Effector memory CD4-positive, alpha-beta T cell (primary cell): ENCODE measurements at places on chromosomes 2 and 18.

GRCh38 chr18:66872277-66872676 is 268.4 kb upstream of the CDH19 start:
- DNase-seq = no peak

- DNase-seq = no peak
Observed at GRCh38 chr18:48479531-48479930, 59.3 kb upstream of the CTIF start.

DNA sequence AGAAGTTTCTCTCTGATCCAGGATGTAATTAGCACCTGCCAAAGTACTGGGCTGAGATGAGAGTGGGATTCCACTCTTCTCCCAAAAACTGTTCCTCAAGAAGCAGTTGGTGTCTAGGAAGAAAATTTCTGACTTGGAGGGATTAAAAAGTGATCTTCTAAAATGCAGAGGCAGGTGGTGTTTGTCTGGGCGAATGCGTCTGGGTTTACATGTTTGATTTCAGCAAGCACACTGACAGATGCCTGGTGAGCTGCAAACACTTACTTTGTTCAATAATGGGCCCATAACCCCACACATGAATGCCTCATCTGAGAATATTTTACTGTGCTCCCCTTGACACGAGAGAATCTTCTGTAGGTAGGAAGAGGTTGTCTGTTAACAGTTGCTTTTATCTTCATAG is 24.3 kb upstream of the KCNF1 start:
- no peak for DNase-seq

DNA sequence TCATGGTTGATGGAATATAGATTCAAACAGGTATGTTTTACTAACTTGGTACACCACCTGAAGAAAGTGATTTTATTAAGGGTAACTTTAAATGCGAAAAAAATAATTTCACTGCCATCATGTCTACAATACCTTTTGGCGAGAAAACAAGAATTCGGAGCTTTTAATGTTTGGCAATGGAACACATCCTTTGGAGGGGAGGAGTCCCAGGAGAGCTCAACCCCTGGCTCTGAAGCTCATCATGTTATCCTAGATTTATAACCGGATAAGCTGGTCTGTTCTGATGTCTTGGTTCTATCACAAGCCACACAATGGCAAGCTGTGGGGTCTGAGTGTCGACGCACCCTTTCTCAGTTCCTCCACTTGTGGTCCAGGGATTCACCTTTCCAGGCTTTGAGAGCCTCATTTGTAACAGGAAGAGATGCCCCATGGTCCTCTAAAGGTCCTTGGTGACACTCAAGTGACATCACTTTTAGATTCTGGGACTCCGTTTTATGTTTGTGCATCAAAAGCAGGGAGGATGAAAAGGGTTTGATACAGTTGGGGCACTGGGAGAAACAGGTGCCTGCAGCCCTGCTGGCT is 172.7 kb downstream of the BCL2 start:
- DNase-seq = no peak

GRCh38 chr2:39666491-39667101 is 879 bp downstream of the TMEM178A start:
- DNase-seq = no peak

GRCh38 chr18:49690312-49690711 is 123.0 kb downstream of the ACAA2 start:
- no peak for DNase-seq

GRCh38 chr2:228689053-228689452 is 507.6 kb upstream of the SPHKAP start:
- no peak for DNase-seq

DNA sequence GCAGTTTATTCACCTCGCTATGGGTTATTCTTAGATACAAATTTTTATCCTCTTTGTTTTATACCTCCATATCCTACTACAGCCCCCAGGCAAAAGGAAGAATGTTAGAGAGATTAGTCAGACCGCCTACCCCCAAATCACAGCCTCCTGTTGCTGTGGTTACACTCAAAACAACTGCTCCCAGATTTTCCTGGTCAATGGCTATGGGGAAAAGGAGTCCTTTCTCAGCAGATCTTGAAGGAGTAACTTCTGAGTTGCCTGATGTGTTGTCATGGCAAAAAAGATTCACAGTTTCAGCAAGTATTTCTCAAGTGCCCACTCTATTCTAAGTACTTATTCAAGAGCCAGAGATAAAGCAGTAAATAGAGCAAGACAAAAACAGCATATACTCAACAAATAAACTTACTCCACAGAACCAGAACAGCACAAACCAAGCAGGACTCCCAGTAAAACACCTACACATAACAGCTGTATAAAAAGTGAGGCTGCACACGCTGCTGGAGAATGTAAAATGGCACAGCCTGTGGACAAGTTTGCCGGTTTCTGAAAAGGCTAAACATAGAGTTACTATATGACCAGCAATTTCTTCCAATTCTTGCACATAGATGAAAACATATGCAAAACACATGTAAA is 104.8 kb downstream of the NOL10 start:
- no peak for DNase-seq

- DNase-seq = no peak
Observed at GRCh38 chr18:63603772-63604171, 16.6 kb downstream of the SERPINB13 start.

DNA sequence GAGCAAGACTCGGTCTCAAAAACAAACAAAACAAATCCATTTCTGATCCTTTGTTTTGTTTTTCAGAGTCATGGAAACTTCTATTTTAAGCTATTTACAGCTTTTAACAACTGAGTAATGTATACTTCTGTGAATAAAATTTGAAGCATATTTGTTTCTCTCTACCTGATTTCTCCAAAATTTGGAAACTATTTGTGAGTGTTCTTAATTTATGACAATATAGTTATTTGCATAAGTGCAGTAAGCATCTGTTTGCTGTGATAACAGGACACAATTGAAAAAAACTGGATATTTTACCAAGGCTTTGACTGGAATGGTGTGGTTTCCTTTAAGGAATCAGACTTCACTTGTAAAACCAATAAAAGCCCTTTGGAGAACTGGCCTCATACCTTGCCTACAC is 53.3 kb upstream of the GULP1 start:
- no peak for DNase-seq

DNA sequence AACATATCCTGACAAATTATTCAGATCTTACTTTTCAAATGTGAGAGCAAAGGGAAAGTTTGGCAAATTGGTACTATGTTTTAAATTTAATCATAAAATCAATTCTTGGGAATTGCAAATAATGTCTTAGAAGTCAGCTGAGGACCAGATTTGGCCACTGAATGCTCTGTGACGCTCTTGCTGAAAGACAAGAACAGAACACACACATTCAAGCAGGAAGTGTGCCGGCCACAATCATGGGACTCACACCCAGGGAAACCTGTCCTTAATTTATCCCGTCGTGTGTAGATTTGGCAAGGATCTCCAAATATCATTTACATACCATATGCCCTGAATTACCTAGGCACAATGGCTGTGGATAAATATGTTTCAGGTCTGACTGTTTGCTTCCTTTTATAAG is 253.1 kb downstream of the TCF4 start:
- no peak for DNase-seq

DNA sequence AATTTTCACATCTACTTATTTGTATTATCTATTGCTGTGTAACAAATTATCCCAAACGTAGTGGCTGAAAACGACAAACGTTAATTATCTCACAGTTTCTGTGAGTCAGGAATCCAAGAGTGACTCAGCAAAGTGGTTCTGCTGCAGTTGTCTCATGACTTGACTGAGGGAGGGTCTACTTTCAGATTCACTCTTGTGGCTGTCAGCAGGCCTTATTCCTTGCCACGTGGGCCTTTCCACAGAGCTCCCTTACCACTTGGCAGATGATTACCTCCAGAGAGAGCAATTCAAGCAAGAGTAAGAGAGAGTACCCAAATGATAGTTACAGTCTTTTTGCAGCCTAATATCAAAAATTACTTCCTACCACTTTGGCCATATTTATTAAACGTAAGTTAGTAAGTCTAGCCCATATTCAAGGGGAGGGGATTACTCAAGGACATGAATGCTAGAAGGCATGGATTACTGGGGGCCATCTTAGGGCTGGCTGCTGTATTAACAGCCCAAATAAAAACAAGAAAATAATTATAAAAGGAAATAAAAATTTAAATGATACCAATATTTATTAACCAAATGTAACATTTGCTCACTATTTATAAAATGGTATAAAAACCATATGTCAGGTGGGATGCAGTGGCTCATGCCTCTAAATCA is 48.7 kb upstream of the NBEAL1 start:
- DNase-seq = no peak

- DNase-seq = no peak
Observed at GRCh38 chr2:18907508-18907907, 318.1 kb upstream of the NT5C1B start.

- no peak for DNase-seq
Observed at GRCh38 chr2:230885463-230886130, 20.9 kb downstream of the ITM2C start.

GRCh38 chr2:31203916-31204315 is 13.4 kb downstream of the CAPN14 start:
- no peak for DNase-seq

- DNase-seq = no peak
Observed at GRCh38 chr2:118720866-118721265, 126.6 kb downstream of the EN1 start.

- DNase-seq = no peak
Observed at GRCh38 chr2:180709392-180710145, 270.8 kb upstream of the UBE2E3 start.

DNA sequence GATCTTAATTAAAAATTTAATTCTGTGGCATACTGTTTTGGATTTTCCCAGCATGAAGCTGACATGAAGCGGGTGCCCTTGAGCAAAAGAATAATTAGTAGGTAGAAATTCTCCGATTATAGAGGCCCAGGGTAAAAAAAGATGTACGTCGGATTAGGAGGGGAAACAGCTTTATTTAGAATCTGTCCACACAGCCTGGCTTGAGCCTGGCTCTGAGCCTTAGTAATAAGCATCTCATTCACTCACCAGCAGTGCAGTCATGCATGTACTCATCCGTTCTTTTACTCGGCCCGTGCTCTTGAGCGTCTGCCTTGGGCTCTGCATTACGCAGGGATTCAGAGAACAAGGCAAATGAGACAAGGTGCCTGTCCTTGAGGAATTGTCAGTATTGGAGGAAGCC is 219.3 kb downstream of the AGAP1 start:
- no peak for DNase-seq

DNA sequence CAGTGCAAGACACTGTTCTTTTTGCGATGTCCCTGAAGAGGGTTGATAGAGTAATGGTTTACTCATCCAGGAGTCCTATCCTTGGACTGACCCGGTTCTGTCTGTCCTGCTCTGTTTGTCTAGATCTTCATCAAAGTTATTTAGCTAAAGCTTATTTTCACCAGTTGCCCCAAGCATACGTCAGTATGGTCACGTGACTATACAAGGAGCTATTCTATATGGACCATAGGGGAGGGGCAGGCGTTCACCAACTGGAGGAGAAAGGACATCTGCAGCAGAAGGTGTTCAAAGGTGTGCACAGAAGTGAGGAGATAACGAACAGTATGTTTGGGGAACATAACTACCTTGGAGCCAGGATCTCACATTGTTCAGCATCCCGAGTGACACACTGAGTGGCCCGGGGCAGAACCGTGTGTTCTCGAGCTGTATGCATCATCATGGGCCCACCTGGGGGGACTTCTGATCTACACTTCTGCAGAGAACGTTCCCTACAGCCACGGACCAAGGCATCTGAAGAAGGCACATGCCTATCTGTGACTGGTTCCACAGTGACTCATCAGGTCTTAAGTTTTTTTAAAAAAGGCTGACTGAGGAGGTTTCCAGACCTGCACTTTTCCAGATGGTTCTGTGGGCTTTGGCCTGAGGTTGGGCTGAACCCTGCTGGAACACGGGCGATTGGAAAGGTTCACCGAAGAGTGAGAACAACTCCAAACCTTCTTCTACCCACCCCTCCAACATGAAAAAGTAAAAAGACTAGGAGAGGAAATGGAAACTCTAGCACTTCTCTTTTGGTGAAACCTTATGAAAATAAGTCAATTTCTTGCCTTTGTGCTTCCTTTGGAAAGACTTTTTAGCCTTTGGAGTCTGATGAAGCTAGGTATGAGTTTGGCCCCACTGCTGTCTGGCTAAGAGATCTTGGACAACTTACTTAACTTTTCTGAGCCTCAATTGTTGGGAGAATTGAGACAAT is 68.6 kb upstream of the YWHAQ start:
- DNase-seq = no peak

GRCh38 chr2:179106342-179106675 is 56.4 kb upstream of the CCDC141 start:
- no peak for DNase-seq

DNA sequence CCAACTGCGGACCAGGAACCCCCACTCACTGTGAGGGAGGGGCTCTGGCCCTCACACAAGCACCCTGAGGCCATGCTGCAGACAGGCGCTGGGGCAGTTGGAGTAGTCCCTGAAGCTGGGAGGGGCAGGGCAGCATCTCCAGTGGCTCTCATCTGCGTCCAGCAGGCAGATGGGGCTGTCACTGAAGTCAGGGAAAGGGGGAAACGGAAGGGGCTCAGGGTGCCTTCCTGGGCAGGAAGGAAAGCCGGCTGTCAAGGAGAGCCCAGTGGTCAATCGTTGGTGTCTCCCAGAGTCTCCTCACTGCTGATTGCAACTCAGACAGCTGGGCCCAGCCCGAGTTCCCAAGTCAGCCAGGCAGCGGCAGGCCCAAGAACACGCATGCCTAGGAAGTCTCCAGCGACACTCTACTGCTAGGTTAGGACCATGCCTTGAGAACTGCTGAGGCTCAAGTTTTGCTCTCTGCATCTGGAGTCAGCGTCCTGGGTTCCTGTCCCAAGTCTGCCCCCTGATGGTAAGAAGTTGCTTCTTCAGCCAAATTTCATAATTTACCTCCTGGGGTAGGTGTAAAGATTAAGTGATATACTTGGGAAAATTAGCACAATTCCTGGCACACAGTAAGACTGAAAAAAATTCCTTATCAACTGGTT is 27.4 kb upstream of the NMUR1 start:
- peak; percentile 45 for DNase-seq

- no peak for DNase-seq
Observed at GRCh38 chr2:25311865-25312575, 29.7 kb downstream of the DNMT3A start.

DNA sequence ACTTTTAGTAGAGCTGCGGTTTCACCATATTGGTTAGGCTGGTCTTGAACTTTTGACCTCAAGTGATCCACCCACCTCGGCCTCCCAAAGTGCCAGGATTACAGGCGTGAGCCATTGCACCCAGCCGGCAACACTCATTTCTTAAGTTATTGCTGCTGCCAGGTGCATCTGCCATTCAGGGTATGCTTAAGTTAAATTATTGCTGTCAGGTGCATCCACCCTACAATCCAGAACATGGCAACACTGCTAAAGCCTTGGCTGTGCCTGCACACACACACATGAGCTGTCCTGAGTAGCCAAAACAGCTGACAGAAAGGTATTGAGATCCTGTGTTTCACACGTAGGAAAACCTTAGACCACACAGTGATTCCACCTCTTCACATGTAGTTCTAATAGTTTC is 148.2 kb downstream of the FAM161A start:
- DNase-seq = no peak

DNA sequence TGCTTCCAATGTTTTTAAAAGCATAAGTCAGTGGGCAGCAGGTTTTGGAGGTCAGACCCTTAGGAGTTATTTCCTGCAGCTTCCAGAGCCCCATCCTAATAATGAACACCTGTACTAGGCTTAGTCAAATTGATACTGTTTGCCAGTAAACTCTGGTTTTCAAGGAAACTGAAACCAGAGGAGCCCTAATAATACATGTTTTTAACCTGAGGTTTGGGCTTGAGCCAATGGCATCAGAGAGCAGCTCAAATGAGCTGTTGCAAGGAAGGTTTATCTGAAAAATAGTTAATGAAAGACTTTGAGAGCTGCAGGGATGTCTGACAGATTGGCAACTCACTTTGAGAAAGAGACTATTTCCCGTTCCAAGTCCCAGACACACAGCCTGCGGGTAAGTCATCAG is 54.6 kb downstream of the DCC start:
- DNase-seq = no peak

- no peak for DNase-seq
Observed at GRCh38 chr2:179861027-179861415, 391 bp downstream of the ZNF385B start.
